Activated T-cell treated with anti-CD3 and anti-CD28 coated beads, Interleukin-2, amount 50 U/mL, for 48 hours (primary cell): ENCODE measurements at places on chromosomes 3 and 15.

DNA sequence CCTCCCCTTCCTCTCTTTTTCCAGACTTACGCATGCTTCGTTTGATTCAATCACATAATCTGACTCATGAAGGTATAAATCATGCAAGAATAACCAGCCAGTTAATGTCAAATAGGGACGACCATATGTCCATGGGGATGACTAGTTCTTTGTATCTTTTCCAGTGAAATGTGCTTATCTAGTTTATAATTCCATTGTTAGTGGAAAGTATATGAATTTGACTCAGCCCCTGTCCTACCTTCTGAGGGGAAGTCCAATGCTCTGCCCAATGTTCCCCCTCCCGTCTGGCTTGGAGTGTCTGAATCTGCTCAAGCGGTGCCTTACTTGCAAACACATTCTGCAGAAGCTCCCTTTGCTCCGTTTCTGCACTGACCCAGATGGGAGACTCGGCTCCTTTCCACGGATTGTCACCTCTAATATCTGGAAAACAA is 55.0 kb upstream of the EPHB3 start:
- DNase-seq, result no peak

GRCh38 chr15:71449956-71450355 is 334.7 kb downstream of the THSD4 start:
- no peak for DNase-seq

DNA sequence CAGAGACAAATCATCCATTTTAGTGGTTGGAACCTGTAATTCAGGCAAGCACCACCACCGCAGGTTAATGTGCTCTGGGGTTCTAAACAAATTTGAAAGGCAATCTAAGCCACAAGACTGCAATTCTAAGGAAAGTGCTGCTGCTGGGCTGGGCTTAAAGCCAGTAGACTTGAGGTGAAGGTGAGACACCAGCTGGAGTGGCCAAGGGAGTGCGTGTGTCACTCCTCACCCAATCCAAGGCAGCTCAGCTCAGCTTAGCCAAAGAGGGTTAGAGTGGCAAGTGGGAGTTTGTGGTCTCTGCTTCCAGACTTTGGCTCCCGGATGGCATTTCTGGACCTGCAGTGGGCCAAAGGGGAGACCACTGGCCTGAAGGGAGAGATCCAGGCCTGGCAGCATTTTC is 1655.6 kb downstream of the SI start:
- DNase-seq, result no peak

DNA sequence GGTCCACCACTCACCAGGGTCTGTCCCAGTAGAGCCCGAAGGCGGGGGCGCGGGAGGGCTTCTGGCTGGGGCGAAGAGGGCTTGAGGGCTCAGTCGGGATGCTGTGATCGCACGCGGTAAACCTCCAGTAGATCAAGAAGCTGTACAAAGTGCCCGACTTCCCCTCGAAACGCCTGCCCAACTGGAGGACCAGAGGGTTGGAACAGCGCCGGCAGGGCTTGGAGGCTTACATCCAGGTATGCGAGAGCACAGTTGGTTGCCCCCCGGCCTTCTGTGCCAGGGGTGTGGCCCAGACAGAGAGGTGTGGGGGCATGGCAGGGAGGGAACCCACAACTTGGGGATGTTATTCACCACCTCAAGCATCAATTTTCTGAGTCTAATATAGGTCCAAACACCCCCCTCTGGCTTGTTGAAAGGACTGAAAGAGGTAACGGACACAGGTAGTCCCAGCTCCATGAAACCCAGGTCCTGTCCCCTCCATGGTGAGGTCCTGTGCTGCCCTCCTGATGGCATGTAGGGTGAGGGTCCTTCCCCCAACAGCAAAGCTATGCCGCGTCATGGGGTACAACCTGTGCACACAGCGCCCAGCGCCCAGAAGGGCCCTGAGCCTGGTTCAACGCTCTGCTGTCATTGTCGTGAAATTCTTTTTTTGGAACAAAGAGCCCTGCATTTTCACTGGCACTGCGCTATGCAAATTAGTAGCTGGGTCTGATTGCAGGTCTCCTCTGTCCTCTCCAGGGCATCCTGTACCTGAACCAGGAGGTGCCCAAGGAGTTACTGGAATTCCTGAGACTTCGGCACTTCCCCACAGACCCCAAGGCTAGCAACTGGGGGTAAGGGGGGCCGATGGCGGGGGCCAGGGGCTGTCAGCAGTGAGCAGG is 1.2 kb downstream of the SNX22 start:
- peak; percentile 44 for DNase-seq

GRCh38 chr15:67148196-67148701 is 82.8 kb downstream of the SMAD3 start:
- DNase-seq, result no peak

DNA sequence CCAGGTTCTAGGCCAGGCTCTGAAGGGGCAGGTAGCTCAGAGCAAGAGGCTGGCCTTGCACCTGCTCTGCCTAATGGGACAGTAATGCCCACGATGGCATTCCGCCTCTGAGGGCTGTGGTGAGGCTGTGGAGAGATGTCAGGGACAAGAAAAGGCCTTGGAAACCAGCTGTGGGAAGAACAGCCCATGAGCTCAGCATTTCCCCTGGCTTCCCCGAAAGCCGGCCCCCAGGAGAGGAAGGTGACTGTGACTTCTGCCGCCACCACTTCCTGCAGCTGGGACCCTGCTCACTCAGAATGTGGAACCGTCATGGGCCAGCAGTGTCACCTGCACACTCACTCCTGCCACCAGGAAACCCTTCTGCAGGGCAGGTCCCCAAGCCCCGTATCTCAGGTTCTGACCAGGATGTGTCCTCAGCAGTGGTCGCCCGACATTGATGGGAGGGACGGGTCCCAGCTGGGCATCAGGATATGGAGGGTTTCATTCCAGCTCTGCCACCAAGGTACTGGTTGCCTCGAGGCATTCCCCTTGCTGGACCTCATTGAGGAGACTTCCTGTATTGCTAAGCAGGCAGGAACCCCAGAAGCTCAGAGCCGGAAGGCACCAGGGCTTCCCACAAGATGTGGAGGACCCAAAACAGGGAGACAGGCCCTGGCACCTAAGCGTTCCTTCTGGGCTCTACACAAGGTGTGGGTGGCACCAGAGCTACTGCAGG is 30.7 kb downstream of the SEMA7A start:
- peak; percentile 91 for DNase-seq

DNA sequence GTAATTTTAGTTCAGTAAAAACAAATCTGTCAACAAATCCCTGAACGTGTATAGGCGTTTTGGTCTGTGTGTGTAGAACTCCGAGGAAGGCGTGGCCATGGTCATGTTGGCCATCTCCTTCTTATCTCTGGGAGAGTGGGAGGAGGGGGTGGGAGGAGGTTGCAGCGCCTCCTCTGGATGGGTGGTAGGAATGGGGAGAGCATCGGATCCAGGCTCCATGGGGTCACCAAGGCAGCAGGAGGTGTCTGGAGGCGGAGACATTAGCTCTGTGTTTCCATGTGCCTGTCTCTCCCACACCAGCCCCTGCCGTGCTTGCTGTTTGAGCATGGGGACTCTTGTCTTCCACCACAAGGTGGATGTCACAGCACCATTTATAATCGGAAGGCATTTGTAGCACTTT is 34.5 kb upstream of the TRPM1 start:
- DNase-seq, result no peak

DNA sequence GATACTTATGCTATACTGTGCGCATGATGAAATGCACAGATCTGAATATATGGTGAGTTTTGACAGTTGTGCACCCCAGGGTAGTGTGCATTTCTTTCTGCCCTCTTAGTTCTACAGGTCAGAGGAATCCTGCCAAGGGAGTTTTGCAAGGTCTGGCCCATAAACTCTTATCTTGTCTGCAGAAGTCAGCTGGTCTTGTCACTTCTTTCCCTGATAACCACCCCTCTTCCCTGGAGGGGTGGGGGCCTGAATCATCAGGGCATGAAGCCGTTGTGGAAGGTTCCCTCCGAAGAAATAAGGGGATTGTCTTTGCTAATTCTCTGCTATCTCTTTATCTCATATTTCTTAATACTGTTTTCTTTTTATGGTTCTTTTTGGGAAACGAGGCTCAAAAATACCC is 30.4 kb downstream of the TRIM71 start:
- DNase-seq, result no peak
